NCI-H1436 treated with DMSO at 0.1 percent for 48 hours (cell line): ENCODE measurements at places on chromosomes 12 and 14.

GRCh38 chr14:96279564-96279963 lies 23.6 kb downstream of the BDKRB1 start:
- no peak for DNase-seq

DNA sequence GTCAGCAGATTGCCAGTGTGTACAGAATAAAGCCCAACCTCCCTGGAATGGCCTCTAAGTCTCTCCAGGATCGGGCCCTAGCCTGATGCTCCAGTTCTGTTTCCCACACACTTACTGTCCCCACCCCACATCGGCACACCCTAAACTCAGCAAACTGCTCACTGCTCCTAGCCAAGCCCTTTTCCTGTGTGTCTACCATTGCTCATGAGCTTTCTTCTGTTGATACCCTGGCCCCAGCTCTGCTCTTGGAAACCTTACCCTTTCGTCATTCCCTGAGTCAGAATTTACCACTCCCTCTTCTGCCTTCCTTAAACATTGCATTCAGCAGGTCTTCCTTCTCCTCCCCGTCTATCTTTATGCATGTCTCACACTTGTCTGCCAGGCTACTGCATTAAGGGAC lies 158.9 kb downstream of the TMX1 start:
- no peak for DNase-seq

DNA sequence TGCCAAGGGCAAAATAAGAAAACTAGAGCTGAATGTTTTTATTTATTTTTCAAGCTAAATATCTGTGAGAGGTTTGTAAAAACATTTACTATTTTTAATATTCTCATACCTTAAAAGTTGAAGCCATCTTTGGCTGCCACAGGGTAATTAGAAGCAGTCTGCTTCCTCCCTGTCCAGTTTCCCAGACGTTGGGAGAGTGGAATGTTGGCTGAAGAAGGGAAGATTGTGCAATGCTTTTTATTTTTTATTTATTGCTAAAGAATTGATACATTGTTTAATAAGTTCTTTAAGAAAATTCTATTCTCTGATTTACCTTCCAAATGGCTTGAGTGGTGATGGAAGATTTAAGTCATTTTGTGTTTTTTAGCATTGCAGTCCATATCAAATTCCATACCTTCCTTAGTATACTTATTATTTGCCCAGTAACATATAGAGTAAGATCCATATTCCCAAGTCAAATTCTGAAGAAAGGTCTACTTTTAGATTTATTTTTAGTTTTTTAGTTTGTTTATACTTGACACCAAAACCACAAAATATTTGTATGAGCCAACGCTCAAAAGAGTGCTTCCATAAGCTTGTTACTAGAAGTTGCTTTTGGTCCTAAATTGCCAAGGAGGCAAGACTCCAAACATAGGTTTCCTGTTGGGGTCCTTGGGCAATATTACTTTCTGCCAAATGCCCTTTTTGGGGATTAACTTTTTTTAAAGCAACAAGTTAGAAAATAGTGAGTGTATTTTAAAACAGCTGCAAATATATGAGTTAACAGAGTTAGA lies 124.0 kb upstream of the CPM start:
- no peak for DNase-seq

GRCh38 chr12:29869946-29870345 lies 86.2 kb upstream of the TMTC1 start:
- DNase-seq: no peak

- DNase-seq: no peak
Observed at GRCh38 chr12:70543444-70543843, 93.8 kb downstream of the PTPRB start.

- DNase-seq: no peak
Observed at GRCh38 chr12:44155358-44155757, 319.5 kb downstream of the TMEM117 start.

DNA sequence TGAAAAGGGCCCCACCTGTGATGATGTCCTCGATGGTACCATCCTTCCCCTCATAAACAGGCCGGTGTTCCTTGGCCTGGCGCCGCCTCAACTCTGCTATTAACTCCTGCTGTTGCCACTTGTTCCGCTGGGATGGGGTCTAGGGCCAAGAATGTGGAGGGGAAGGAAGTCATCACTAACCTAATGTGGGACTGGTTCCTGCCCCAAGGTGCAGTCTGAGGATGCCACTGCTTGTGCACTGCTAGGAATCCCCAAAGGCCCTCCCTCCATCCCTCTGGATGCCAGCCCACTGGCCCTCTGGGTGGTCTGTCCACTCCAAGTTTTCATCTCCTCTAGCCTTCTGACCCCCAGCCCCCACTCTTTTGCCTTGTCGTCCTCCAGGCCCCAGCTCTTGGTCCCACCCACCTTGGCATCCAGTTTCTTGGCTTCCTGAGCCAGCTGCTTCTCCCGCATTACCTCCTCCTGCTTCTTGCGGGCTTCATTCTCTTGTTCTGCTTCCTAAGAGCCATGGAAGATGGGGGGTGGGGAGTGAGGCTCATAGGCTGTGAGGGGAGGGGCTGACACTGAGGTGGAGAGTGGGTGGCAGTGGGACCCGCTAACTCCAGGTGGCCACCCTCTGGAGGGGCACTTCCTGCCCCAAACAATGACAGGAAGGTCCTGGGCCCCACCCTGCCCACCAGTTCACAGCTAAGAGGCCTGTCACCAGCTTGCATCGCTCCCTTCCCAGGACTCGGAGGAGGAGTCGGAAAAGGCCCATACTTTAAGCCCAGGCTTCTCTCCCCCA lies 23.7 kb downstream of the PRPF40B start:
- no peak for DNase-seq

DNA sequence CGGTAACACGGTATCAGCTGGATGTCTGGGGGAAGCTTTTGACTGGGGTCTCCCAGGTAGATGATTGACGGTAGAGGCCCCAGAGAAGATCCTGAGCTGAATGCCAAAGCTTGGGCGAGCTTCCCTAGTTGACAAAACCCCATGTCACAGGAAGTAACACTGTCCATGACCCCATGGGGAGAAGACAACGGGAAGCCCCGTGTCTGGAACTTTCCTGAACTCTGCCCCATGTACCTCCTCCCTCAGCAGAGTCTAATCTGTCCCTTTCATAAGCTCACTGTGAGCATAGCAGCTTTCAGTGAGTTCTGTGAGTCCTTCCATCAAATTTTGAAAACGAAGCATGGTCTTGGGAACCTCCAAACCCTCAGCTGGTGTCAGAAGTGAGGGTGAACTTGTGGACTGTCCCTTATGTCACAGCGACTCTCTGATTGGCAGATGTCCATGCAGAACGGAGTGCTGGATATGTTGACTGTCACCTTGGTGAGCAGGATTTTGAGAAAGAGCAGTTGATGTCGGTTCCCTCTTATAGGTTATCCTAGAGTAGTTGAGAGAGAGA lies 29.7 kb upstream of the BEGAIN start:
- no peak for DNase-seq

GRCh38 chr12:26734510-26735248 lies 98.3 kb downstream of the ITPR2 start:
- DNase-seq: no peak

DNA sequence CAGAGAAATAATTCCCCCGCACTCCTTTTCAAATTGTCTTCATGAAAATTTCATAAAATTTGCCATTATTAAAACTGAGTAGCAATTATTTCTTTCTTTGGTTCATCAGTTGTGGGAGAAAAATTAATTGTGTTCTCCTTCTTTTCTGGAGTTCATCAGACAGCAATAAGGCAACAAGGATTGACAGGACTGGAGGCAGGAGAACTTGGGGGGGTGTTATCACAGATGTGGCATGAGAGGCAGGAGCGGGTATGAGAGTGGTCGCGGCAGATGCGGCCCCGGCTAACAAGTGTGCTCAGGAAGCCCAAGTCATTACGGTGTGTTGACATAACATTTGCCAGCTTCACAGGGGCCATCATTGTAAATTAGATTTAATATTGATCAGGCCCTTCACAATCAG lies 306.6 kb upstream of the TMPO start:
- DNase-seq: no peak

GRCh38 chr14:105536691-105537579 lies 10.6 kb downstream of the TMEM121 start:
- DNase-seq: no peak

DNA sequence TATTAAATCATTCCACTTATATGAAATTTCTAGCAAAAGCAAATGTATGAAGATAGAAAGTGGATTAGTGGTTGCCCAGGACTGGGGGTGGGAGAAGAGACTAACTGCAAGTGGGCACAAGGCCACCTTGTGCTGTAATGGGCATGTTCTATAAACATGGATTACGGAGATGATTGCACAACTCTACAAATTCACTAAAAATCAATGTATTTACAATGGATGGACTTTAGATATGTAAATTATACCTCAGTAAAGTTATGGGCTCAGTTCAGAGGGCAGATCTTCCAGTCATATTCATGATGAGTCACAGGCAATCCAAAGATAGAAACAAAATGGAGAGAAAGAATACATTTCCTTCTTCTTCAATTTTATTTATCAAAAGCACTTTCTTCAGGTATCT lies 173.9 kb downstream of the NDUFA12 start:
- DNase-seq: no peak

DNA sequence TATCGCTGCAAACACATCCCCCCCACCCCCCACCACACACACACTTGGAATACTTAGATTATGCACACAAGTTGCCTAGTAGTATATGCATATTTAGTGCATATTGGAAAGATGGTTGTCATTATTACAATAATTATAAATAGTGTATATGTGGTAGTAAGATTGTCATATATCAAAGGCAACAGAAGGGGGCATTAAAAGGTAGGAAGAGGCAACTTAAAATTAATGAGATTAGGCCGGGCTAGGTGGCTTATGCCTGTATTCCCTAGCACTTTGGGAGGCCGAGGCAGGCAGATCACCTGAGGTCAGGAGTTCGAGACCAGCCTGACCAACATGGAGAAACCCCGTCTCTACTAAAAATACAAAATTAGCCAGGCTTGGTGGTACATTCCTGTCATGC lies 52.1 kb downstream of the GSC start:
- DNase-seq: no peak

- DNase-seq: no peak
Observed at GRCh38 chr14:103061482-103061976, 4.2 kb upstream of the CDC42BPB start.

GRCh38 chr12:68508576-68508975 lies 102.1 kb upstream of the RAP1B start:
- DNase-seq: no peak

DNA sequence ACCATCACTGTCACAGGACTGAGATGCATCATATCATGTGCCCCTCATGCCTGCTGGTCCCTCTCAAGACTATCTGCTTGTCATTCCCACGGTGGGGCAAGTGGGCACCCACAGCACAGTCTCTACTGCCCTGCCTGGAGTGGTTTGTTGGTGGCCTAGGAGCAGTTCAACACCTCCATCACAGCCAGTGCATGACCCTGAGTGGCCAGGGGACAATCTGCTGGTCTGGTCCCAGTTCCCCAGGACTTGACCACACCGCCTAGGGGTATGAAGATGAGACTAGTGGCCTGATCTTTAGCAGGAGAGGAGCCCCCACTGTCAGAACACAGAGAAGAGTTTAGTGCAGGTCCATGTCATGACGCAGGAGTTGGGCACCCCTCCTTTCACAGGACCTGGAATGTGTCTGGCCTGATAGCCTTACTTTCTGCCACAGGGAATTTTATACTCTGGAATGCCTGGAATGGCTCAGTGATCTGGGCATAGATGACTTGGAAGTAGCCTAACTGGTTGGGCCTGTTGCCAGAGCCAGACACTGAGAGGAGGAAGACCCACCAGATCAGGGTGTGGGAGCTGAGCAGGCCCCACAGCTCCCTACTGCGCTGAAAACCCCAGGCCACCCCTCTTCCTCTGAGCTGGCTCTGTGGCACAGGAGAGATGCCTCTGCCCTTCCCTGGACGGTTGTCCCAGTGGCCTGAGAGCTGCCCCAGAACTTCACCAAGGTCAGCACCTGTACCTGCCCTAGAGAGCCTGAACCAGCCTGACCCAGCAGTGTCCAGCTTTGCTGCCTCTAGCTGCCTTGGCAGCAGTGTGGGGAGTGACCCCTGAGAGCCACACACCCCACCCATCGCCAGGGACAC lies 83.3 kb downstream of the PUS7L start:
- DNase-seq: no peak

DNA sequence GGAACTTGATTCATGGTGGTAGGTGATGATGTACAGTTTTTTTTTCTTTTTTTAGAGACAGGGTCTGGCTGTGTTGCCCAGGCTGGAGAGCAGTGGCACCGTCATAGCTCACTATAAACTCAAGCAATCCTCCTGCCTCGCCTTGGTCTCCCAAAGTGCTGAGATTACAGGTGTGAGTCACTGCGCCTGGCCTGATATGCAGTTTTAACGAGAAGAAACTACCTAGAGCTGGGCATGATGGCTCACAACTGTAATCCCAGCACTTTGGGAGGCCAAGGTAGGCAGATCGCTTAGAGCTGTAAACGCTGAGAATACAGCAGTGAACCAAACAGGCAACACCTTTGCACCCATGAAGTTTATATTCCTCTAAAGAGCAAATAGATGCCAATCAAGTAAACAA lies 13.0 kb upstream of the VPS37B start:
- DNase-seq: no peak

DNA sequence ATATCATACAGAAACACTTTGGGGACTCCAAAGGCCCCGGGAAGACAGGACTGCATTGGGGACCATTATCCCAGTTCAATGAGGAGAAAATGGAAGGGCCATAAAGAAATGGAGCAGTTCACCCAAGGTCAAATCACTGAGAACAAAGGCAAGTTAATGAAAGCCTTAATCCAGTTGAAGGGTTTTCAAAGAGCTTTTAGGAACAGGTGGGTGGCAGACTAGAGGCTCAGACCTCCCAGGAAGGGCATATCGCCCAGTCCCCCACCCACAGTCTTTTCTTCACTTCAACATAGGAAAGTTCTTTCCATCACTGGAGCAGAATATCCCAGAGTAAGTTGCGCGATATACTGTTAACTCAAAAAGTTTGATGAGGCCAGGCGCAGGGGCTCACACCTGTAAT lies 136.1 kb upstream of the CCND2 start:
- no peak for DNase-seq

DNA sequence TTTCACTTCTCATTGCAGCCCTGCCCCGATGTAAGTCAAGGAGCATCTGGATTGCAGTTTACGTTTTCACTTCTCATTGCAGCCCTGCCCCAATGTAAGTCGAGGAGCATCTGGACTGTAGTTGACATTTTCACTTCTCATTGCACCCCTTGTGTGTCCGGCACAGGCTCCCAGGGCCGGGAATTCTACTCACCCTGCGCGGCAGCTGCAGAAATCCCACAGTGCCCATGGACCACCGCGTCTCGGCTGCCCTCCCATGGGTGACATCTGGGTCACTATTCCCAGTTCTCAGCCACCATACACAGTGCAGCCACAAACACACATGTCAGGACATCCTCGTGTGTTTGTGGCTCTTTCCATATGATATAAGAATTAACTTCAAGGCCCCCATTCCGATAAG lies 378.5 kb downstream of the ADGRD1 start:
- DNase-seq: no peak

DNA sequence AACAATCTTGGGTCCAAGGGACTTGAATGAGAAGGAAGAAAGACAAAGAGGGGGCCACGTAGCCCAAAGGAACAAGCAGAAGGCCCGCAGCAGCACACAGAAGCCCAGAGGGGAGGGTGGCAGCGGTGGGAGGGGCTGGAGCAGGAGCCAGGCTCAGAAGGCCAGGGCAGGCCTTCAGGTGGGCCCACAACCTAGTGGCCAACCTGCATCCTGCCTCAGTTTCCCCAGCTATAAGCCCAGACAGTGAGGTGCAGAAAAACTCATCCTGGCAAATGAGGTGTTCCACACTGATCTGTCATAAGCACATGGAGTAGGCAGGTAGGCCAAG lies 34.1 kb downstream of the LTBP2 start:
- no peak for DNase-seq
